ENCODE measurements at places on chromosomes 1 and 21.

GRCh38 chr21:18986197-18986596, 582.6 kb upstream of the TMPRSS15 start:
- no peak for DNase-seq

DNA sequence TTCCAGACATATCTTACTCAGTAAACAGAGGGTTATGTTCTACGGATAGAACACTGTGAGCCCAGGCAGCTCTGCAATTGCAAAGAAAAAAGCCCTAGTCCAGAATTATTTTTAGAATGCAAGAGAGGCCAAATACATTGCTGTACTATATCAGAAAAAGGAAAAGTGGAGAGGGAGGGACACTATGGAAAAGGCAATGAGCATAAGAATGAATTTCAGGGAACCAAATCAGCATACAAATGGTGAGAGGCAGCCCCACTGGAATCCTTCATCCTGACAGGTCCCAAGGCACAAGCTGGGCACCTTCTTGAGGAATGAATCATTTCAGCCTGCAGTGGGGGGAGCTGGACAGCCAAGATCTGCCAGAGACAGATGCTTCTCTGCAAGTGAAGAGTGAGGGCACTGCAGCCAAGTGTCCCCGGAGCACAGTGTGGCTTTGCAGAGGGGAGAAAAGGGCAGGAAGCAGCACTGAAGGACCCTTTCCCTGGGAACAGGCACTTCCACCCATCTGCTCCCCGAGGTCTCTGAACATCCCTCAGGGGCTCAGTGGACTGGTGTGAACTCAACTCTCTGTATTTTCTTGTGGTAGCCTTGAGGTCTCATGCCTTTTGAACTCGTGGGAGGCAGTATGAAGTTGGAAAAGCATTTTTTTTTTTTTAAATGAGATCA, 115.6 kb downstream of the XCL2 start:
- DNase-seq, result no peak

- no peak for DNase-seq
These were observed 207.5 kb downstream of the MATN1 start for GRCh38 chr1:30515755-30516484.

- DNase-seq, result no peak
These were observed 54.6 kb upstream of the PRDX6 start for GRCh38 chr1:173422456-173422976.

DNA sequence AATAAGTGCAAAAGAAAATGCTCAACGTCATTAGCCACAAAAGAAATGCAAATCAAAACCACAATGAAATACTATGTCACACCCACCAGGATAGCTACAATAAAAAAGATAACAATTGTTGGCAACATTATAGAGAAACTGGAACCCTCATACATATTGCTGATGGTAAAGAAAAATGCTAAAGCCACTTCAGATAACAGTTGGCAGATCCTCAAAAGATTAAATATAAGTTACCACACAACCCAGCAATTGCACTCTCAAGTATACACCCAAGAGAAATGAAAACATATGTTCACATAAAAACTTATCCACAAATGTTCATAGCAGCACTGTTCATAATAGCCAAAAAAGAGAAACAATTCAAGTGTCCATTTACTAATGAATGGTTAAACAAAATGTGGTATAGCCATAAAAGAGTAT, 20.7 kb downstream of the TRIM33 start:
- no peak for DNase-seq

DNA sequence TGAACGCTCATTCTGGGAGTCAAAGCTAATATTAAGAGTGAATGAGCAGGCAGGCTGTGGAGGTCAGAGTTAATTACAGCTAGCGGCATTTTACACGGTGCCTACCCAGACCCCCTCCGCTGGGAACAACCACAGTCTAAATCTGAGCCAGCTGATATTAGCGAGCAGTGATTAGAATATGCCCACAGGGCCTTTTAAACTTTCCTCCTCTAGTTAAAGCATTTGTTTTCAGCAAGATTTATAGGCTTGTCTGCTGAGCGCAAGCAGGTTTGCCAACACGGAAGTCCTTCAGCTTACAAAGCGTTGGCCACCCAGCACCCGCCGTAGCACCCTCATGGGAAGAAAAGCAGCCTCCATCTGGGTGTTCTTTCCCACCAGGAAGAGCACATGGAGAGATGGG, 72.1 kb downstream of the LMX1A start:
- DNase-seq, result no peak

GRCh38 chr1:10449751-10450150, at the start of gene CORT:
TSS of gene CORT (plus strand) at chr1:10450031. CDS start at chr1:10450224, 193 bp downstream.
- no peak for DNase-seq

- DNase-seq, result no peak
These were observed 647.1 kb downstream of the PTPRU start for GRCh38 chr1:29883411-29883832.

GRCh38 chr1:30145723-30146303, 577.6 kb downstream of the MATN1 start:
- no peak for DNase-seq

- DNase-seq, result no peak
These were observed 40.2 kb upstream of the SGIP1 start for GRCh38 chr1:66493731-66494130.

DNA sequence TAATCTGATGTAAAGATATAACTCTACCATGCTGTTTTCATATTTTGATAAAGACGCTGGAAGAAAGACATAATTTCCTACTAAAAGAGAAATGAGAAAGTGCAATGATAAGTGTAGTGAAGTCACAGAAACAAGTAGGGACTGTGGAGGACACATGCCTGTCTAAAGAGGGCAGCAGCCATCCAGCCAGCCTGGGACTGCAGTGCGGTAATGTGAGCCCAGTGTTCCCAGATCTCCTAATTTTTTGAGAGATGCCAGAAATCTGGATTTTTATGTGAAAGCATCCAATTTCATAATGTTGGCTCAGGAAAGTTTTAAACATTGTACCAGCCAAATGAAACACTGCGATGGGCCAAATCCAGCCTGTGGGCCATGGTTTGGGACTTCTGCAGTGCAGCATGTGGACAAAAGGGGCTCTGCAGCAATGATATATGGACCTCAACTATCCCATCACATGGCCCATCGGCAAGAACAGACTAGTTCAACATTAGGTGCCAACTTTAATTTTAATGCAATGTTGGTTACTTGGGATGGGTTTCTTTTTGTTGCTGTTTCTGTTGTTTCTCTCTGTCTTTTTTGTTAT, 329.5 kb downstream of the LTN1 start:
- no peak for DNase-seq

DNA sequence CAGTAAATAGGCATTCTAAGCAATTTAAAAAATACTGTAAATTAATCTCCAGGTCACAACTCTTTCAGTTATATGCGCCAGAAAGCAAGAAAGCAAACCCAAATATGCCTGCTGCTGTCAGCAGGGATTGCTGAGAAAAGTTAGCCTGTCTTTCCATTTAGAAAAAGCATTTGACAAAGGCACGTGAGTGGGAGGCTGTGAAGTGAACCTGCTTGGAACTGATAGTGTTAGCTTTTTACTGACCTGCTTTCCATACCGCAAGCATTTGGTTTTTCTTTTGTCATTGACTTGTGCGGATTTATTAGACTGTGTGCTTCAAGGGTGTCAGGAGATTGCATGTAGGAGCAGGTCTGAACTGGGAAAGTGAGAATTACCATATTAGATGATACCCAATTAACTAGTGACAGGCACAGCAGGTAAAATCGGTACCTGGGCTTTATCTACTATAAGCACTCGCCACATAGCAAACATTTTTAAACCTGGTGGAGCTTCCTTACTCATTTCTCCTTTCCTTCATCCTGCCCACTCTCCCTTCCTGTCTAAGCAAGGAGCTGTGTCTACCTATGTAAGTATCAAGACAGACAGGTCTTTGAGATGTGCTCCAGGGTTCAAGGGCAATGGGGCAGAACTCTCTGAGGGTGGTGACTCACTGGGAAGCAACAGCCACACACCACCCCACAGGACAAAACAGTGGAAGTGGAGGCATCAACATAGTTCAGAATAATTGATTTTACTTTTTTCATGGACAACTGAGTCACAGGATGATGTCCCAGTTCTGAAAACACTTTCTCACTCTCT, 323.9 kb downstream of the DISC1 start:
- no peak for DNase-seq

DNA sequence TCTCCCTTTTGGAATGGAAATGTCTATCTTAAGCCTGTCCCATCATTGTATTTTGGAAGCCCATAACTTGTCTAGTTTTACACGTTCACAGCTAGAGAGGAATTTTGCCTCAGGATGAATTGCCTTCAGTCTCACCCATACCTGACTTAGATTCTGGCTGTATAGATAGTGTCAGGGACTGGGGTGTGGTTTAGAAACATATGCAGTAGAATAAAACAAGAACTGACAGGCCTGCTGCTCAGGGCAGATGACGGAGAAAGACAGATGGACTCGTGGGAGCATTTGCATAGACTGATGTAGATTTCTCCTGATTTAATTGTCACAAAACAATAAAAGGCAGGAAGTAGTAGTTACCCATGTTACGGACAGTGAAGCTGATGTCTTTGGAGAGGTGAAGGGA, 166.7 kb downstream of the UCK2 start:
- DNase-seq, result no peak

GRCh38 chr1:119673171-119673940, 25.3 kb upstream of the ZNF697 start:
- DNase-seq, result no peak

DNA sequence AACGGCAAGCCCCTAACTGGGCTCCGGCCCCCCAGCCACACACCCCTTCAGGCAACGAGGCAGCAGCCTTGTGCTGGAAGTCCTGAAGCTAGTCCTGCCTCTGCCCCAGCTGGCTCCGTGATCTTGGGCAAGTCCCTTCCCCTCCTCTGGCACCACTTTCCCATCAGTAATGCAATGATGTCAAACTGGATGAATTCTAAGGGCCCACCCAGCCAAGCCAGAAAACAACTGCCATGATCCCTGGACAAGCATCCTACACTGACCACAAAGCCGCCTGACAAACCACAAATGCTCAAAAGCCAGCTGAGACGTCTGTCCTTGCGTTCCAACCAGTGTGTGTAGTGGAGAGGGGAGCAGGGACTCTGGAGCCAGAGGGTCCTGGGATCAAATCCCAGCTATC, 26.8 kb downstream of the IFFO2 start:
- DNase-seq, result no peak

GRCh38 chr21:42118901-42119300, 47.8 kb downstream of the UMODL1 start:
- DNase-seq, result no peak

GRCh38 chr1:160137216-160137862, 14.1 kb upstream of the ATP1A4 start:
- no peak for DNase-seq

DNA sequence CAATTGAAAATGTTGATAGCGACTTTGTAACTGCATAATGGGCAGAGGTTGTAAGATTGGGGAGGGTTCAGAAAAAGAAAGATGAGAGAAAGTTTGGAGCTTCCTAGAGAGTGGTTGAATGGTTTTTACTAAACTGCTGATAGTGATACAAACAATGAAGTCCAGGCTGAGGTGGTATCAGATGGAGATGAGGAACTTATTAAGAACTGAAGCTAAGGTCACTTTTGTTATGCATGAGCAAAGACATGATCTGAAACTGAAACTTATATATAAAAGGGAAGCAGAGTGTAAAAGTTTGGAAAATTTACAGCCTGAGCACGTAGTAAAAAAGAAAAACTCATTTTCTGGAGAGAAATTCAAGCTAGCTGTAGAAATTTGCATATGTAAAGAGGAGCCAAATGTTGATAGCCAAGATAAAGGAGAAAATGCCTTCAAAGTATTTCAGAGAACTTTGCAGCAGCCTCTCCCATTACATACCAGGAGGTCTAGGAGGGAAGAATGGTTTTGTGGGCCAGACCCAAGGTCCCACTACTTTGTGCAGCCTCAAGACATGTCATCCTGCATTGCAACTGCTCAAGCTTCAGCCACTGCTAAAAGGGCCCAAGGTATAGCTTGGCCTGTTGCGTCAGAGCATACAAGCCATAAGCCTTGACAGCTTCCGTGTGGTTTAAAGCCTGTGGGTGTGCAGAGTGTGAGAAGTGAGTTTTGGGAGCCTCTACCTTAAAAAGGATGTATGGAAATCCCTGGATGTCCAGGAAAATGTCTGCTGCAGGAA, 843.9 kb downstream of the AMY1C start:
- DNase-seq, result no peak

DNA sequence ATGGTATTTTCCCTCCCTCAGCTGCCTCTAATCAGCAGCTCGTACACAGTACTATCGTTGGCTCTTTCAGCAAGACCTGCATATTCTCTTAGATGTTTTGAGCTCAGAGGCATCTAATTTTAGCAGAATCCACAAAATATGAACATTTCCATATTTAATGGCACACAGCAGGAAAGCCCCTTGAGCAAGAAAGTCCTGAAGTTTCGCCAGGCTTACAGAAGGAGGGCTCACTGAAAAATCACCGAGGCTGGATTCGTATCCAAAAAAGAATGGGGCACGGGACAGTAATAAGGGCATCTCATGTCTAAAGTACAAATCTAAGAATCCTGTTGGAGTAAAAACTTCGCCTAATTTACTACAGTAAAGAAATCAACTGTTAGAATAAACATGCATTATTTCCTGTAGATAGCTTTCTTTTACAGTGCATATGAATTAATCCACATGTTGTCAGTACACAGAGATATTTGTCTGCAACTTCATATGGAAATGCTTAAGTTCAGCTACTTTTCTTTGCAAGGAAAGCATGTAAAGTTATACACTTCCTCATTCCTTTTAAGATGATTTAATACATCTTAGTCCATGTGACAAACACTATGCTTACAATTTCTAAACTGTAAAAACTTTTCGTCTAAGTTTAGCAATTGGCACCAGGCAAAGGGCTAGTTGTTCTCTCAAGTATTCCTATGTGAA, 1205.3 kb upstream of the ADGRL4 start:
- no peak for DNase-seq

GRCh38 chr1:21935393-21935804, 1.7 kb downstream of the HSPG2 start:
- DNase-seq, result no peak

DNA sequence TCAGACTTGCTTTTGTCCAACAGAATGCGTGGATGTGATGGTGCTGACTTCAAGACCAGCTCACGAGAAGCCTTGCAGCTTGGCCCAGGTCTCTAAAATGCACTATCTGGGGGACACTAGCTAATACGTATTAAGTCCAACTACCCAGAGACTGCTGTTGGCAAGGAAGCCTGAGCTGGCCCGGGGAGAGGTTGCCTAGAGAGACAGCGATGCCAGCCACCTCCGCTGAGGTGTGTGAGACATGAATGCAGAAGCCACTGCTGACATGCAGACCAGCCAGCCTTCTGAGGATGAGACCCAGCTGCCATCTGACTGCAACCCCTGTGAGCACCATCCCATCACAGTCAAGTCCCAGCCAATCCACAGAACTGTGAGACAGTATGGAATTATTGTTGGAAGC, 32.5 kb downstream of the THAP3 start:
- no peak for DNase-seq

Data from putamen (tissue), 1 donor.